ENCODE measurements at places on chromosomes 16 and 17. TPM values are rescaled to one million over a fixed set of nuclear protein-coding genes. Genes with fewer than 3 reads are reported as not detected.

GRCh38 chr17:14225254-14225980, 11.2 kb downstream of the CDRT15 start:
- H3K4me1 ChIP-seq = no peaks in the 10 kb centered on the region
- DNase-seq = no peak
- H3K27me3 ChIP-seq = no peaks in the 10 kb centered on the region
- no peak overlapping the region for H3K27ac ChIP-seq
- H3K36me3 ChIP-seq = no peaks in the 10 kb centered on the region

GRCh38 chr17:42233994-42234393, 39.7 kb upstream of the GHDC start:
- H3K27ac ChIP-seq = no peak overlapping the region
- no peaks in the 10 kb centered on the region for H3K4me1 ChIP-seq
- H3K36me3 ChIP-seq = 0 out of 2 replicates have a peak, but pooled peaks cover 2% of the 10 kb centered on the region
- DNase-seq = no peak
- no peaks in the 10 kb centered on the region for H3K27me3 ChIP-seq

DNA sequence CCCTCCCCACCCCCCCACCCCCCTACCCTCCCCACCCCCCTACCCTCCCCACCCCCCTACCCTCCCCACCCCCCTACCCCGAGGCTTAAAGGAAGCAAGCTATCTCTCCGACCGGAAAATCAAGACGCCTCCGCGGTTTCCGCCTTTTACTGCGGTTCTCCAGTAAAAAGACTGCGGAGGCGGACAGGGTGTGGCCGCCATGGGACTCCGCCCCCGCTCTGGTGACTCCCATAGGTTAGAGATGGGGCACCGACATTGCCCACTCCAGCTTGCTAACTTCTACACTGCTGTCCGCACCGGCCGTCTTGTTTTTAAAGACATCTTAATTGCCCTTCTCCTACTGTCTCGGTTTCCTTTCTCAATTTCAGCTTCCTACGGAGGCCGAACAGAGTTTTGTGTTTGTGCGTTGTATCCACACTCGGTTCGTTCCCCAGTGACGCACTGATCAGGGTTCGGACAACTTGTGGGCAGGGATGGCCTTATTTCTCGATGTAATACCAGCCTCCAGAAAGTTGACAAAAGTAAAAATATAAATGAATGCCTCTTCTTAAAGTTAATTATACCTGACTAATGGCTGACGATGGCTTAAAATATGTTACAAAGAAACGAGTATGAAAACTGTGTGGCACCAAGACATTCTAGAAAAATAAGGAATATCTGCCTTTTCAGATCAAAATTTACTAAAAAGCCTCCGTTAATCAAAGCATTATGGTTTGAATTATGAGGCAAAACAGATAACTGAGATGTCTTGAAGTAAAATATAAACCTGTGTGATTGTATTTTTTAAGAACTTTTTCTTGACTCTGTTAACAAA, 1.1 kb upstream of the ZNF200 start:
- no peaks in the 10 kb centered on the region for H3K4me1 ChIP-seq
- no peaks in the 10 kb centered on the region for H3K36me3 ChIP-seq
- H3K27ac ChIP-seq = no peak overlapping the region
- H3K27me3 ChIP-seq = no peaks in the 10 kb centered on the region
- no peak overlapping the region for H3K4me3 ChIP-seq

GRCh38 chr16:52786091-52786490, 239.1 kb upstream of the TOX3 start:
- H3K27ac ChIP-seq = no peak overlapping the region
- DNase-seq = no peak
- H3K36me3 ChIP-seq = no peaks in the 10 kb centered on the region
- H3K4me3 ChIP-seq = no peak overlapping the region
- no peaks in the 10 kb centered on the region for H3K27me3 ChIP-seq
- no peaks in the 10 kb centered on the region for H3K4me1 ChIP-seq

DNA sequence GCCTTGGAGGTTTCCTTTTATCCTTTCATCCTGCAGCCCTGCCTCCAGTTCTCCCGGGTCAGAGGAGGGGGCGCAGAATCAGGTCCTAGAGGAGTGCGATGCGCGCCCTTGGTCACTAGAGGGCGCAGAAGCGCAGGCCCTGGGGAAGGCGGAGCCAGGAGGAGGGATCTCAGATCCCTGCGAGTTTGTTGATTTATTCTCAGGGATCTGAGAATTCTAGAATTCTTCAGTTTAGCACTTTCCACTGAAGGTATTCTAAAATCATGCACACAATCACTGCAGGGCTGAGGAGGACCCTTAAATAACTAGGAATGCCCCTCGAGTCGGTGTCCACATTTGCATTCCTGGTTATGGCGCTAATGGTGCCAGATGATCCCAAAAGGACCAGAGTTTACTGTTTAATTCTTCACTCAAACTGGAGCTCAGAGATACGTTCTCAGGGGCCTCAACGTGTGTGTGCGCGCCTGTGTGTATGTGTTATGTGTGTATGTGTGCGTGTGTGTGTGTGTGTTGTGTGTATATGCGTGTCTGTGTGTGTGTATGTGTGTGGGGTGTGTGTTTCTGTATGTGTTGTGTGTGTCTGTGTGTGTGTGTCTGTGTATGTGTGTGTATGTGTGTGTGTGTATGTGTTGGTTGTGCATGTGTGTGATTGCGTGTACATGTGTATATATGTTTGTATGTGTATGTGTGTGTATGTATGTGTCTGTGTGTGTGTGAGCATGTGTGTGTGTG, 6.9 kb upstream of the ELAC2 start:
- H3K4me1 ChIP-seq = no peaks in the 10 kb centered on the region
- no peak overlapping the region for H3K27ac ChIP-seq
- no peak overlapping the region for H3K4me3 ChIP-seq
- DNase-seq = no peak
- H3K36me3 ChIP-seq = no peaks in the 10 kb centered on the region

DNA sequence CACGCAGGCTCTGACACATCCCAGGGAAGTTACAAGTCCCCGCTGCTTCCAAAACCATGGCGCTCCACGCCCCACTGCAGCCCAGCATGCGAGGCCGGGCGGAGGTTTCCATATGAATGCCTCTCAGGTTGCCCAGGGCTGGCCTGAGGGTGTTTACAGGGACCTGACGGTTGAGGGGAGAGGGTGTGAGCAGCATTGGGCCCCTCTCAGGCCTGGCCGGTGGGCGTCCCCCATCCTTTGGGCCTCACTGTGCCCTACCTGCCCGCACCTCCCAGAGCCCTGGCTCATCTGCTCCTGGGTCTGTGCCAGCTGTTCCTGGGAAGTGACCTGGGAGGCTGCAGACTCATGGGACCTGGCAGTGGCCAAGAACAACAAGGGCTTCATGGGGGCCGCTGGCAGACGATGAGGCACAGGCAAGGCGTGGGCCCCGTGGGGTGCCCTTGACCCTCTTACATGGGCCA, 173.5 kb downstream of the C16orf95 start:
- no peaks in the 10 kb centered on the region for H3K27me3 ChIP-seq
- no peaks in the 10 kb centered on the region for H3K36me3 ChIP-seq
- no peak overlapping the region for H3K4me3 ChIP-seq
- H3K4me1 ChIP-seq = no peaks in the 10 kb centered on the region
- DNase-seq = no peak
- no peak overlapping the region for H3K27ac ChIP-seq

DNA sequence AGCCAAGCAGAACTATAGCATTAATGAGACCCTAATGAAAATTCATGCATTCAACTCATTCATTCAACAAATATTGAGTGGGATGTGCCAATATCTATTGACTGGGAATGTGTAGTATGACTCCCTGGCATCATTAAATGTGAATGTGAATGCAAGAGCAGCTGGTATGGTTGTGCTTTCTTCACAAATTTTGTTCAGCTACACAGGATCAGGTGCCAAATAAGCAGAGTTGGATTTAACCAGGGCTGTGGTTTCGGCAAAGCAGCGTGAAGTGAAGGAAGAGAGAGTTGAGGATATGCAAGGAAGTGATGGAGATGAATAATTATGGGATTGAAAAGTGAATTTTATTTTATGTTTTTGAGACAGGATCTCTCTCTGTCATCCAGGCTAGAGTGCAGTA, 87.1 kb upstream of the HNF1B start:
- H3K4me1 ChIP-seq = peaks cover 47% of the 10 kb centered on the region
- no peaks in the 10 kb centered on the region for H3K27me3 ChIP-seq
- no peaks in the 10 kb centered on the region for H3K36me3 ChIP-seq
- H3K4me3 ChIP-seq = no peak overlapping the region

DNA sequence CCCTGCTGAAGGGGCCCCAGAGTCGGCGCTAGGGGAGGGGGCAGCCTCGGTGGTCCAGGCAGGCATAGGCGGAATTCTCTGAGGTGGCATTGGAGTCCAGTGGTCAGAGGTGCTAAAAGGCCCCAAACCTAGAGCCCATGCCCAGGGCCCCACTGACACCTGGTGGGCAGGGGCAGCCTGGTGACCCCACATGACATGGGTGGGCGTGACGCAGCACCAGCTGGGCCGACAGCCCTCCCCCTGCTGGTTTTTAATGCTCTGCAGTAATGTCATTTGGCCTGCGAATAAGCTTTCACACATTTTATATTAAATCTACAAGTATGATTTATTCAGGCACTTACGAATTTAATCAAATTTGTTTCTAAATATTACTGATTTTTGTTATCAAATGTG, 2.1 kb upstream of the RNPS1 start:
- H3K27me3 ChIP-seq = no peaks in the 10 kb centered on the region
- H3K27ac ChIP-seq = no peak overlapping the region
- no peak overlapping the region for H3K4me3 ChIP-seq
- H3K4me1 ChIP-seq = peaks cover 11% of the 10 kb centered on the region
- no peak for DNase-seq

DNA sequence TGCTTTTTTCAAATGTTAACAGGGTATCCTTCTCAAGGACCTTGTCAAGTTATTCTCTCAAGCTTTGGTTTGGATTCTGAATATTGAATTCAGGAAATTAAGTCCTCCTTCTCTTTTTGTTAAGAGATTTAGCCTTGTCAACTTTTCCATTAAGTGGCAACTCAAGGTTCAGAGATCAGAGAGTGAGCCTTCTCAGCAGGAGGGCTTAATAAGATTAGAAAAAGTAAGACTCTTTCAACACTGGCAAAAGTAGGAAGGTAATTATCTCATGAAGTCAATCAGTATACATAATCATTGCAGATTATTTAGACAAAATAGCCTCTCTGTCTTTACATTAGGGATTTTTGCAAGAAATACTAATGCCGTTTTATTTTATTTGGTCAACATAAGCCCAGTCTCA, 330.7 kb downstream of the KIF2B start:
- no peaks in the 10 kb centered on the region for H3K36me3 ChIP-seq
- no peaks in the 10 kb centered on the region for H3K4me1 ChIP-seq
- H3K27ac ChIP-seq = no peak overlapping the region
- no peaks in the 10 kb centered on the region for H3K27me3 ChIP-seq

- H3K27me3 ChIP-seq = no peaks in the 10 kb centered on the region
- no peak overlapping the region for H3K27ac ChIP-seq
- H3K36me3 ChIP-seq = no peaks in the 10 kb centered on the region
- H3K4me3 ChIP-seq = no peak overlapping the region
Measured at GRCh38 chr17:71530248-71530647, 590.6 kb upstream of the SOX9 start.

DNA sequence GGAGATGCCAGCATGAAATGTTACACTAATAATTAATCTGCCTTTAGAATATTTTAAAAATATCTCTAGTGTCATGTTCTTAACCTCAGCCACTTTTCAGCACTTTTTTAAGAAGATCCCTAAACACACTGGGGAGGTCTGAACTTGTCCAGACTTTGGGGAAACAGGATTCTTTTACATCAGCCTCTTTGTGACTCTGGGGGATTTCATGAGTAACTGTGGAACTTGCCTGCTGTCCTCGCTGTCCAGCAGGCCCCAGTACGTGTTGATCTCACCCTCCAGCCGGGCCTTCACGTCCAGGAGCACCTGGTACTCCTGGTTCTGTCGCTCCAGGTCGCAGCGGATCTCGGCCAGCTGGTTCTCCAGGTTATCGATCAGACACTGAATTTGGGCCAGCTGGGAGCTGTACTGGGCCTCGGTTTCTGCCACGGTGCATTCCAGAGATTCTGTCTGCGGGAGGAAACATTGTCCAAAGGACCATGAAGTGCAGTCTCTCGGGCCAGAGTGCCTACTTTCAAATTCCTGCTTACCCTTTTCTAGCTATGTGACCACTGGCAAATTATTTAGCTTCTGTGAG, 5.5 kb downstream of the KRT40 start:
- no peak for DNase-seq
- no peak overlapping the region for H3K4me3 ChIP-seq
- no peak overlapping the region for H3K27ac ChIP-seq
- H3K4me1 ChIP-seq = no peaks in the 10 kb centered on the region

GRCh38 chr16:73890186-73891128, 406.2 kb upstream of the PSMD7 start:
- H3K4me1 ChIP-seq = no peaks in the 10 kb centered on the region
- 0 out of 2 replicates have a peak, but pooled peaks cover 1% of the 10 kb centered on the region for H3K27me3 ChIP-seq
- no peak overlapping the region for H3K27ac ChIP-seq
- no peak overlapping the region for H3K4me3 ChIP-seq
- no peaks in the 10 kb centered on the region for H3K36me3 ChIP-seq

DNA sequence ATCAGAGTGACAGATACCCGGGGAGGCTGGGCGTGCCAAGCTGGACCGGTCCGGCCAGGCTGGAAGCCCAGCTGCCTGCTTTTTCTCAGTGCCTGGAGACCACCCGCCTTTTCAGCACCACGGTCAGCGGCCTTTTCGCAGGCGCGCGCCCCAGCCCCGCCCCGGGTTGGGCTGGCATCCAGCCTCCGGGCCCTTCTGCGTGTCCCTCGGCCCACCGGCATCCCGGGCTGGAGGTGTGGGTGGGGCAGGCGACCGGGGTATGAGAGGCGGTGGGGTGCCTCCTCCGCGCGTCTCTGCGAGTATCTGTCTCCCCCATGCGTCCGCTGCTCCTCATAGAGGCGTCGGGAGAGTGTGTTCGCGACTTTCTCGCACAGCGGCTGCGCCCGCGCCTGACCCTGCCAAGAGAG, 102.5 kb downstream of the MRM1 start:
- H3K27me3 ChIP-seq = no peaks in the 10 kb centered on the region
- H3K4me3 ChIP-seq = no peak overlapping the region
- H3K27ac ChIP-seq = no peak overlapping the region
- no peaks in the 10 kb centered on the region for H3K4me1 ChIP-seq
- H3K36me3 ChIP-seq = no peaks in the 10 kb centered on the region

DNA sequence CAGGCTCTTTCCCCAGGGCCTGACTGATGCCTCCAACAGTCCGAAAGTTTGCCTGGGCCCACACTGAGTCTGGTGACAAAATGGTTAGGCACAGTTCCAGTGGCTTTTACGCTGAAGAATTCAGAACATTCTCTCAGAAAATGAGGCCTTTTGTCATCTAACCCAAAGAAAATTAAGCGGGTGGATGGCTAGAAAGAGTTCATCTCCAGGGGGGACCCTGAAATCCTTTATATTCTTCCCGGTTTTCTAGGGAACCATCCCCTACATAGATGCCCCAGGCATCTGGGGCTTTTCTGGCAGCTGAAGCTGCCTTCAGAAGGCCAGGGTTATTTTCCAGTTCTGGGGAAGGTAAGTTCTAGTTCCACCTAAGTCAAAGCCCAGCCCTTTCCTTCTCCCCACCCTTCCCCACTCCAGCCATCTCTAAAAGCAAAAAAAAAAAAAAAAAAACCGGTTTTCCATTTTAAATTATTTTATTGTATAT, 2.2 kb downstream of the RASD1 start:
- peaks cover 4% of the 10 kb centered on the region for H3K36me3 ChIP-seq
- no peak for DNase-seq
- no peak overlapping the region for H3K27ac ChIP-seq
- H3K4me3 ChIP-seq = no peak overlapping the region
- peaks cover 10% of the 10 kb centered on the region for H3K27me3 ChIP-seq
- H3K4me1 ChIP-seq = peaks cover 4% of the 10 kb centered on the region

Gene PMP22
- 0.35 TPM for total RNA-seq

Gene FBRS
- 87.6 TPM for total RNA-seq

Gene CTF1
- 0.45 TPM for total RNA-seq

Gene OTOA
- 0.51 TPM for total RNA-seq

Gene HS3ST2
- not detected for total RNA-seq

Gene UMOD
- not detected for total RNA-seq

Gene NAE1
- 65.3 TPM for total RNA-seq
